ENCODE measurements at places on chromosomes 12 and 14.

GRCh38 chr12:64186789-64187188, 35.3 kb downstream of the KICS2 start:
- DNase-seq = no peak

- peak; percentile 24 for DNase-seq
These were observed 22.2 kb downstream of the TMEM117 start for GRCh38 chr12:43858096-43858495.

GRCh38 chr12:14567351-14568162, at the start of gene PLBD1:
Gene PLBD1 (minus strand): TSS chr12:14567883. CDS start chr12:14567696, 187 bp downstream.
- DNase-seq = no peak

DNA sequence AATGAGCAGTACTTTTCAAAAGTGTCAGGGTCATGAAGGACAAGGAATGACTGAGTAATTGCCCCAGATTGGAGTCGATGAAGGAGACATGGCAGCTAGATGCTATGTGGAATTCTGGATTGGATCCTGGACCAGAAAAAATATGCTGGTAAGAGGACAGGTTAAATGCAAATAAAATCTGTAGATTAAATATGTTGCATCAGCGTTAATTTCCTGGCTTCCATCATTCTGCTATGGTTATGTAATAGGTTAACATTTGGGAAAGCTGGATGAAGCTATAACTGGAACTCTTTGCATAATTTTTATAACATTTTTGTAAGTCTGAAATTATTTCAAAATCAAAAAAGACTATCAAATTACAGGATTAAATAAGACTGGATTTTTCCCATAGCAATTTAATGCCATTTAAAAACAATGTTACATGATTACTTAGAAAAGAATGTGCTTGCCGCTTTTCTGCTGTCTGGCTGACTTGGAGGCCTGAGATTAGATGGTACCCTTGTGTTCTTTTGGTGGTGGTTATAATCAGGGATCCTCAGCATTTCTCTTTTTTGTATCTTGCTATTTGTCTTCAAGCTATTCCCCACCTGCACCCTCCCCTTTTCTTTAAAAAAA, 65.1 kb downstream of the FBXW8 start:
- DNase-seq = no peak

DNA sequence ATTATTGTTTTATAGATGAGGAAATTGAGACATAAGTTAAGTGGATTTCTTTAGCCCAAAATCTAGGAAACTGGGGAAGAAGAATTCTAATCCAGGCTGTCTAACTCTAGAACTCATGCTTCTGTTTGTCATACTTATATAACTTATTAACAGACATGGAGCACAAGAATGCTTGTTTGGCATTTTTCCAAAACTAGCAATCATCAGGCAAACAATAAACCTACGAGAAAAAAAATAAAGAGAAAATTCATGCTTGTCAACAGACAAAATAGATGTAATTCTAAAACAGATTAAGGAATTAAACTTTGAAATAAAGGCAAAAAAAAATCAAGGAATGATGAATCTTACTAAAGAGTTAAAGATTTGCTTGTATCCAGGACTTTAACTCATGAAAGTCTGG, 103.1 kb downstream of the METTL25 start:
- no peak for DNase-seq

DNA sequence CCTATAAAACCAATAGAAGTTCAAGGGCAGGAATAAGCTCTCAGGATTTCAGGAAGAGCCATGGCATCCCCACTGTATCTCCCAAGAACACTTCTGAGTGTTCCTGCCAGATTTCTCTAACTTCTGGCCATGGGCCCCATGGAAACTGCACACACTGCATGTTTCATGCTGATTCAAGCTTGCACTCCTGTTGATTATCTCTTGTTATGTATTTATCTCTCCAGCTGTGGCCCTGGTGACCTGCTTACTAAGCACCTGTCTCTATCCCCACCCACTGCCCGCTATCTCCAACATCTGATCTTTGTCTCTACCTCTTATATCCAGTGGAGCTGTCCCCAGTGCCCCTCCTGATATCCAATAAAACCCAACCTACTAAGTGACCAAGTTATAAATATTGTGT, 285.3 kb downstream of the PDZRN4 start:
- no peak for DNase-seq

GRCh38 chr12:114690267-114691135, 6.5 kb upstream of the TBX3 start:
- no peak for DNase-seq

DNA sequence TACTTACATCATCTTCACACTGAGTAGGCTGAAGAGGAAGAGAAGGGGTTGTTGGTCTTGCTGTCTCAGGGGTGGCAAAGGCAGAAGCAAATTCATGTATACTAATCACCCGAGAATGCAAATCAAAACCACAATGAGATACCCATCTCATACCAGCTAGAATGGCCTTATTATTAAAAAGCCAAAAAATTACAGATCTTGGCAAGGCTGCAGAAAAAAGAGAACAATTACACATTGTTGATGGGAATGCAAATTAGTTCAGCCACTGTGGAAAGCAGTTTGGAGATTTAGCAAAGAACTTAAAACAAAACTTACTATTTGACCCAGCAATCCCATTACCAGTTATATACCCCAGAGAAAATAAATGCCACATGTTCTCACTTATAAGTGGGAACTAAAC, 154.9 kb downstream of the SEC23A start:
- DNase-seq = no peak

DNA sequence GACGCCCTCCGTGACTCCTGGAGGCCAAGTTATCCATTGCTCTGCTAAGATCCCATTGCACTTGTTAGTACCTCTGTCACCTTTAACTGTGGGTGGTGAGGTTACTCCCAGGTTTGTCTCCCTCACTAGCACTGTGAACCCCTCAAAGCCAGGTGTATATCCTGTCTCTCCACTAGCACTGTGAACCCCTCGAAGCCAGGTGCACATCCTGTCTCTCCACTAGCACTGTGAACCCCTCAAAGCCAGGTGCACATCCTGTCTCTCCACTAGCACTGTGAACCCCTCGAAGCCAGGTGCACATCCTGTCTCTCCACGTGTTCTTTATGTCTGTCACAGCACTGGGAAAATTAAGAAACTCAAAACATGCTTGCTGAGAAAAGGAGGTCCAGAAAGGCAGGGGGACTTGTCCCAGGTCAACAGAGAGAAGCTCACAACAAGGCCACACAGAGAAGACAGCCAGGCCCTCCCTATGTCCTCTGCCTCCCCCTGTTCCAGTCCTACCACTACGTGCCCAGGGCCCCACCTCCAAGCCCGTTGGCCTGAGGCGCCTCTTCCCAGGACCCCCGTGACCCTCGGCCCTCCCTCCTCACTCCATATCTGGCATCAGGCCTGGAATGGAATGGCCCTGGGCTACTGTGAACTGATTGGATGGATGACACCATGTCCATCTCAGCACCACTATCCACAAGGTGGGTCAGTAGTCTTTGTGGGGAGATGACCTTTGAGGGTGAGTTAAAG, 26.4 kb upstream of the FKBP4 start:
- no peak for DNase-seq

- DNase-seq = no peak
These were observed 188.9 kb upstream of the FOXG1 start for GRCh38 chr14:28577711-28578131.

DNA sequence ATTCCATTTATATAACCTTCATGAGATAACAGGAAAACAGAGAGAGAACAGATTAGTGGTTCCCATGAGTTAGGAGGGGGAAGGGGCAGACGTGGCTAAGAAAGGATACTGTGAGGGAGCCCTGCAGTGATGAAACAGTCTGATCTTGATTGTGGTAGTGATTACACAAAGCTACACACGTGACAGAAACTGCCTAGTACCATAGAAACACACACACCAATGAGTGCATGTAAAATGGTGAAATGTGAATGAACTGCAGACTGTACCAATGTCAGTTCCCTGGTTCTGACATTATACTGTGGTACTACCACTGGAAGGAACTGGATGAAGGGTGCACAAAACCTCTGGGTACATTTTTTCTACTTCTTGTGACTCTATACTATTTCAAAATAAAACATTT, 36.9 kb downstream of the NRDE2 start:
- no peak for DNase-seq

- DNase-seq = no peak
These were observed 20.9 kb upstream of the GNS start for GRCh38 chr12:64780132-64780530.

- DNase-seq = peak; percentile 38
These were observed 32.4 kb downstream of the YY1 start for GRCh38 chr14:100271247-100271939.

- no peak for DNase-seq
These were observed 75.4 kb downstream of the GRIP1 start for GRCh38 chr12:66603461-66603860.

DNA sequence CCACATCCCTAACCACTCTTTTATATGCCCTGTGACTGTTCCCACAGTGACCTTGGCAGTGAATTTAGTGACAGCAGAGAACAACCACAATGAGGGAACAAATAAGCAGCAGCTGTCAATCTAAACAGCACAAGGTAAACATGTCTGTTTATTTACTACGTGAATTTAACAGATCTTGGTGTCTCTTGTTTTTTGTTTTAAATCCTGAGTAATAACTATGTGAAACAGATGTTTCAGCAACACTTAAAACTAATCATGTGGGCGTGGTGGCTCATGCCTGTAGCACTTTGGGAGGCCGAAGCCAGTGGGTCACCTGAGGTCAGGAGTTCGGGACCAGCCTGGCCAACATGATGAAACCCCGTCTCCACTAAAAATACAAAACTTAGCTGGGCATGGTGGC, 17.0 kb upstream of the CFAP54 start:
- DNase-seq = peak; percentile 21

- DNase-seq = no peak
These were observed 17.1 kb downstream of the SLC11A2 start for GRCh38 chr12:51009056-51009440.

- DNase-seq = no peak
These were observed 32.1 kb downstream of the SLC15A4 start for GRCh38 chr12:128791395-128792322.

- no peak for DNase-seq
These were observed 7.7 kb downstream of the LRCOL1 start for GRCh38 chr12:132602572-132603239.

DNA sequence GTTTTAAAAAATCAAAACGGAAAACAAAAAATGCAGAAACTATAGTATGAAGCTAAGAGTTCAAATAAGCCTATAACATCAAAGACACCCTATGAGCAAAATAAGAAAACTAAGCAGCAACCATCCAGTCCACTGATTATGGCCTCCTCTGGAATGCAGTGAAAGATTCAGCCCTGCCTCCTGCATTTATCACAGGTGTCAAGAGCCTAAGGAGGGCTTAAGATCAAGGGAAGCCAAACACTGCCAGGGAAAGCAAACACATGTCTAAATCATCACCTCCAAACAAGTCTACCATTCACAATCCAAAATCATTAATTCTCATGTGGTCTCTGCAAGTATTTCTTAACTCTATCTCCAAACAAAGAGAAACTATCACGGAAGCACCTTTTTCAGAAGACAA, 28.4 kb downstream of the SARNP start:
- DNase-seq = no peak

- DNase-seq = no peak
These were observed 95.5 kb downstream of the SLC38A6 start for GRCh38 chr14:61076556-61076955.

GRCh38 chr14:59463787-59464485, 1.2 kb downstream of the GPR135 start:
- no peak for DNase-seq

GRCh38 chr12:12779007-12779406, 6.5 kb upstream of the APOLD1 start:
- no peak for DNase-seq

DNA sequence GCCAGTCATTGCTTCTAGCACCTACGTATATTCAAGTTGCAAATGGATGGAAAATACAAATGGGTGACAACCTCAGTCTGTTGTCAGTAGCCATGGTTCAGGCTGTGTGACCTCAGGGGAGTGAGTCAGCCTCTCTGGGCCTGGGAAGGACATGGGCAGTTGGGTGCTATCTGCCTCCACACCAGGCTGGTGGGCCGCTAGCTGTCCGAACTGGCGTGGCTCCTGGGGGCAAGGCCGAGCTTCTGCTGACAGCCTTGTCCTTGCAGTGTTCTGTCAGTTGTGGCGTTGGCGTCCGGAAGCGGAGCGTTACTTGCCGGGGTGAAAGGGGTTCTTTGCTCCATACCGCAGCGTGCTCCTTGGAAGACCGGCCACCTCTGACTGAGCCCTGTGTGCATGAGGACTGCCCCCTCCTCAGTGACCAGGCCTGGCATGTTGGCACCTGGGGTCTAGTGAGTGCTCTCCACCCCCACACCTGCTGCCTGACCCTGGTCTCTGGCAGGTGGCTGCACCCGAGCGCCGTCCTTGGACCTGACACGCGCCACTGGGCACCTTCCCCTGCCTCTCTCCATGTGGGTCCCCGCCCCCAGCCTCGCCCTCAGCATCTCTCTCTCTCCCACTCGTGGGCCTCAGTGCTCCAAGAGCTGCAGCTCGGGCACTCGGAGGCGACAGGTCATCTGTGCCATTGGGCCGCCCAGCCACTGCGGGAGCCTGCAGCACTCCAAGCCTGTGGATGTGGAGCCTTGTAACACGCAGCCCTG, 17.1 kb downstream of the PAPLN start:
- no peak for DNase-seq

DNA sequence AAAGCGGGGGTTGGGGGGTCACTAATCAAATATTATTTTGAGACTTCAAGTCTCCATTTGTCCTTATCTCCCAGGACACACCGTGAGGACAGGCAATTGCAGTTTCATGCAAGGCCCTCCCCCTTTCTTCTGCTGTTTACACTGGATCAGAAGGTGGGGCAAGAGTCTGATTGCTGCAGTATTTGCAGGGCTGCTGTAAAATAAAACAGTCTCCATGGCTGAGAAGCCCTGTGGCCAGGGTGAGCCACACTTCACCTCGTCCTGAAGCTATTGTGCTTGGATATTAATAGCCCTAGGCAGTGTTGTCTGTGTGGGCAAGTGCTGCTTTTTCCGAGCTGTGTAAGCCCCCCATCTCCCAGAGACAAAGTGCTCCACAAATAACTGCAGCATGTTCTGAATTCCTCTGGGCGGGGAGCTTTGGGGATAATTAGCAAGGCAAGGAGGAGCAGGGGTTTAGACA, 187.4 kb upstream of the NTF3 start:
- no peak for DNase-seq

- DNase-seq = no peak
These were observed 160.8 kb upstream of the LMO3 start for GRCh38 chr12:16766736-16767135.

GRCh38 chr14:53757732-53758131, 198.9 kb downstream of the BMP4 start:
- no peak for DNase-seq

GRCh38 chr14:33958605-33959226, 7.8 kb upstream of the EGLN3 start:
- DNase-seq = no peak
